ENCODE measurements at places on chromosomes 6 and 20.
A peak's percentile ranks its signal among the peaks of the same experiment; 100 is the strongest.

DNA sequence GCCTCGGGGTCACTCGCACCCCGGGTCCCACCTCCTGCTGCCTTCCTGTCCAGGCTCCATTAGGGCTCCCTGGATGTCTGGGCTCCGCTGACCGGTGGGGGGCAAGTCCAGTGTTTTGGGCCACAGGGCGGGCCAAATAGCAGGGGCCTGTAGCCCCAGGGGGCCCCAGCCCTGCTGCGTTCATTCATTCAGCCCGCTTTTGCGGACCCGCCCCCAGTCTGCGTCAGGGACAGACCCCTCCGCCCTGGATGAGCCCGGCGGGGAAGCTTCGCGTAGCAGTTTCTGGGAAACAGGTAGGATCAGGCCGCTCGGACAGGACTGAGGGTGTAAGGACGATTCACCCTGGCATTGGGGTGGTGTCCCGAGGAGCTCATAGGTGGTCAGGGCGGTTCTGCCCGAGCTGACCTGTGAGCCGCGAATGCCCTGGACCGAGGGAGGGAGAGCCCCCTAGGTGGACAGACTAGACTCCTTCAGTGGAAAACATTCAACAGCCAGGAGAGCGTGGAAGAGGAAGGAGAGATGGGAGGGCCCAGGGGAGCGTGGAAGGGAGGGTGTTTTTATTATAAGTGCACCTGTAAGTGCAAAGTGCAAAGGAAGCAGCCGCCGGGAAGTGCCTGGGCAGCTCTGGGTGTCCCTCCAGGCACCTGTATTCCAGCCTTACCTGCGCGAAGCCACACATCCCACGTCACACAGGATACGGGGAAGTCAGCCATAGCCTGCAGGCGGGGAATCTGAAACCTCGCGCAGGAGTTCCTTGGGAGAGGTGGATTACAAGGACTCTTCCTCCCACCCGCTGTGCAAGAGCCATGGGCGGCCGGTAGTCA, 662 bp downstream of the ENTPD6 start:
- peak; percentile 32 for DNase-seq

GRCh38 chr6:149343501-149343900, 26.0 kb downstream of the TAB2 start:
- no peak for DNase-seq

- no peak for DNase-seq
Observed at GRCh38 chr6:74607934-74608333, 597.9 kb downstream of the COL12A1 start.

DNA sequence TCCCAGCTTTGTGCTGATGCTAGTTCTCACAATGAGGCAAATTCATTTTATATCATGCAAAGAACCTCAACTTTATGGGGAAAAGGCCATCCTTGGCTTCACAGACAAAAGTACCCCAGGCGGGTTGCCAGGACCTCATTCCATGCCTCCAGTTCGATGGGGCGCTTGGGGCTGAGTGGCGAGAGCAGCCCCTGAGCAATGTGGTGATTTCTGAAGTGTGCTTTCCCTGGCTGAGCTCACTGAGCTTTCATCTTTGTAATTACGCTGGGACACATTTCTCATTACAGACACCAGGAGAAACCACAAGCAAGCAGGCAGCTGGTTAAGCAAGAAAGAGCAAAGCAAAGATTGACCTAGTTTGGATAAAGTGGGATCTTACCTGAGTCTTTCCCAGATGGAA, 301.5 kb upstream of the CDH4 start:
- DNase-seq = no peak

DNA sequence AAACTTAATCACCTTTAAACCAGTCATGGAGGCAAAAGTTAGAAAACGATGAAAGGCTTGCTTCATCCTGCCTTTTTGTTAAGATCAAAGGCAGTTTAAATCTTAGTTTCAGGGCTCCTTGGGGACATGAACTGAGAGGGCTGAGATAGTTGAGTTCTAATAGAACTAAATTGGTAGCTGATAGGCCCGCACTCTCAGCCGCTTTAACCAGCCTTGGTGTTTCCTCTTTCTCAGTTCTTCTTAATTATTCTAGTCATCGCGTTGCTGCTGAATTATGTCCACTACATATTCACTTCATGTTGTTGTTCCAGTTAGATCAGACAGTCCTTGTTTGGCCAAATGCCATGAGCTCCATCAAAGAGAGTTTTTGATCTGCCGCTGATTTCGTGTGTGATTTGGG, 72.5 kb downstream of the ANKS1A start:
- DNase-seq = no peak

Data from NCI-H524 (cell line).